ENCODE measurements at places on chromosomes 5 and 9. TPM values are rescaled to one million over a fixed set of nuclear protein-coding genes. Genes with fewer than 3 reads are reported as not detected.

DNA sequence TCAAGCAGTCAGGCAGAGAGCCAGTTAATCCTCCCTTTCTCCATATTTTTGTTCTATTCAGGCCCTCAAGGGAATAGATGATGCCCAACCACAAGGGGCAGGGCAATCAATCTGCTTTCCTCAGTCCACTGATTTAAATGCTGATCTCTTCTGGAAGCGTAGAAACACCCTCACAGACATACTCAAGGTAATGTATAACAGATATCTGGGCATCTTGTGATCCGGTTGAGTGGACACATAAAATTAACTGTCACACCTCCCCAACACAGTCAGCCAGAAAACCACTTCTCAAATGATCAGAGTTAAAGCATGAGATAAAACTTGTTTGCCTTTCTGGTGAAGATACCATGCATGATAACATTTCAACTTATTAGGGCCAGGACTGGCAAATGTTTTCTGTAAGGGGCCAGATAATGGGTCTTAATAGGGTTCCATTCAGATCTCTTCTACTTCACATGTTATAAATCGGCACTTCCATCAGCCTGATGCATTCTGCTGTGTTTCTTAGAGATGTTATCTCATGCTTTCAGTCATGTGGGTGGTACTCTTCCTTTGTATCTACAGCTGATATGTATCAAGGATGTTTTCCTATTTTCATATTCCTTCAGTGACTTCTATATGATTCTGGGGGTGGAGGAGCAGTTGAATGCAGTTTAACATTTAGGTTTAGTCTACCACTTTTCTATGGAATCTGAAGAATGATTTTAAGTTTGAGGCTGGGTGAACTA lies 58.9 kb upstream of the CNTLN start:
- no peaks in the 10 kb centered on the region for H3K27me3 ChIP-seq
- H3K4me3 ChIP-seq, result no peak overlapping the region
- H3K4me1 ChIP-seq, result no peaks in the 10 kb centered on the region
- H3K36me3 ChIP-seq, result no peaks in the 10 kb centered on the region
- H3K27ac ChIP-seq, result no peak overlapping the region

DNA sequence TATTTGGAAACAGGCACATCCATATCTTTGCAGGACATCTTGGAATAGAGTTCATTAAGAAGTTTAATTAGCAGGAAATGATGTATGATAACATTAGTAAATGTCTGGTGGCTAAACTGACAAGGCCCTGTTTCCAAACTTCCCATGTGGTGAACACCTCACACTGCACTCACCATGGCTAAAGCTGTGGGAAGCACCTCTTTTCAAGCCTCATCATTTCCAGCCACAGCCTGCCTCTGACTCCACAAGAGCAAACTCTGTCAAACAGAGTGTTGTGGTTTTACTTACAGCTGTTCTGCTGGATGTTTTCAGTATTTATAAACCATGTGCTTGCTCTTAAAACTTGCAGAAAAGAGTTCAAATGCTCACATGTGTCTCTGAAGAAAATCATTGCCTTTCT lies 14.9 kb upstream of the NDUFB6 start:
- no peak overlapping the region for H3K27ac ChIP-seq
- H3K4me3 ChIP-seq, result no peak overlapping the region
- H3K4me1 ChIP-seq, result no peaks in the 10 kb centered on the region
- DNase-seq, result no peak
- H3K36me3 ChIP-seq, result no peaks in the 10 kb centered on the region
- H3K27me3 ChIP-seq, result no peaks in the 10 kb centered on the region

- no peaks in the 10 kb centered on the region for H3K36me3 ChIP-seq
- DNase-seq, result no peak
- peaks cover 7% of the 10 kb centered on the region for H3K4me1 ChIP-seq
- no peak overlapping the region for H3K27ac ChIP-seq
These were observed 34.9 kb upstream of the FGF1 start for GRCh38 chr5:142720641-142721271.

Gene IL5
- 84.3 TPM for total RNA-seq

Gene NUDT12
- 0.94 TPM for total RNA-seq
